Activated naive CD4-positive, alpha-beta T cell treated with Interleukin-2 at 50 U/mL for 16 hours (primary cell): ENCODE measurements at places on chromosomes 7 and 10.

DNA sequence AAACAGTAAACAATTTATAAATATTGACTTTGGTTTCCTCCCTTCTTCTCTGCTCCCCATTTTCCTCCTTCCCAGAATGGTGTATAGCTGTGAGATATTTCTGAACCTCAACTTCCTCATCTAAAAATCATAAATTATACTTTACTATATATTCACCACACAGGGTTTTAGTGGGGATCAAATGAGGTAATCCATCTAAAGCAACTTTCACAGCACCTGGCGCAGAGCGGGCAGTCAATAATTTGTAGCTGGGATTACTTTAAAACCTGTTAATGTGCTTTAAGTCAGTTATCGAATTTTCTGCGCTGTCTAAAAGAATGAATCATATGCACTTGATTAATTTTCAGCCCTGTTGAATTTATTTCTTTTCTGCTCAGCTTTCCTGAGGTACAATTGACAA lies 172.7 kb downstream of the PTEN start:
- DNase-seq = no peak

GRCh38 chr10:63421591-63421990 lies 44.2 kb downstream of the JMJD1C start:
- DNase-seq = no peak

GRCh38 chr10:60801522-60801921 lies 23.2 kb downstream of the CDK1 start:
- no peak for DNase-seq

DNA sequence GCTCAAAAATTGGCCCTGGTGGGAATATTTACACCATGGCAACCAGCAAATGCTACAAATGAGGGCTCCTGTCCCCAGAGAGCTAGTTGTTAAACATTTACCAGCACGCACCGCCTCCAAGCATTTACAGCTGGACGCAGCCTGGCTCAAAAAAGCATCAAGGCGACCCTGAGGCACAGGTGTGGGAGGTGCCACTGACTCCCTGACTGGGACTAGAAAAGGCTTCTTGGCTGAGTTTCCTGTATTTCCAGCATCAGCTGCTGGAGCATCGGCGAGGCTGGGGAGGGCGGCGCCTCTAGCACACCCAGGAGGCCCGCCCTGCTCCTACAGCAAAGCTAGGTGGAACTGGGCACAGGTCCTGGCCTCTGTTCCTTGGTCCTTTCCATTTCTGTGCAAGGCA lies 43.5 kb upstream of the ZRANB1 start:
- no peak for DNase-seq

GRCh38 chr7:47715631-47716068 lies 133.7 kb upstream of the TNS3 start:
- DNase-seq = no peak

GRCh38 chr10:1734288-1734687 lies 3.0 kb downstream of the ADARB2 start:
- DNase-seq = no peak
